NCI-H526 treated with DMSO at 0.1 percent for 48 hours (cell line): ENCODE measurements at places on chromosomes 5 and 9.

- DNase-seq = no peak
Observed at GRCh38 chr5:60448600-60448999, 251.4 kb downstream of the DEPDC1B start.

GRCh38 chr5:145936401-145937131 is at the start of gene SH3RF2:
Gene SH3RF2, plus strand, starts transcription at chr5:145936578. Its CDS starts 1,351 bp downstream, at chr5:145937929.
- no peak for DNase-seq

DNA sequence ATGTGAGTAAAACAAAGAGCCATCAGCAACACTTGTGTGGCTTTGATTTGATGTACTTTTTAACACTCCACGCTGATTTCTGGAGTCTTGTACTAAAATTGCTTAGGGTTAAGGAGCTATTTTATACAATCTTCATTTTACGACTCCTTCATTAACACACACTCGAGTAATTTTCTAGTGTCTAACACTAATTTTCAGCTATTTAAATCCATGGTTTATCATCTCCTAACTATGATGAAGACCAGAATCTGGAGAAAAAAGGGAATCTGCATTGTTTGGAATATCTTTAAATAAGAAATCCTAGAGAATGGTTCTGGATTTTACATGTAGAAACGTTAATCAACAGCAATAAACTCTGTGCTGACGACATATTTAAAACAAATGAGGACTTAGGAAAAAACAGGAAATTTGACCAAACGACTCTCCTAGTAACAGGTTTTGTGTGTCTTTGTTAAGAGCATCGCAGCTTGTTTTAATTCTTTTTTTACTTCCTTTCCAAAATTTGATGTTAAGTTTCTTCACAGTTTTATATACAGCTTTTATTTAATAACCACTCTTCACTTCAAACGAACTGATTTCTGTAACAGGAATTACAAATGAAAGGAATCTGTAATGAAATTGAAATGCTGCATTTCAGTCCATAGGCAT is 138.5 kb downstream of the AOPEP start:
- no peak for DNase-seq

DNA sequence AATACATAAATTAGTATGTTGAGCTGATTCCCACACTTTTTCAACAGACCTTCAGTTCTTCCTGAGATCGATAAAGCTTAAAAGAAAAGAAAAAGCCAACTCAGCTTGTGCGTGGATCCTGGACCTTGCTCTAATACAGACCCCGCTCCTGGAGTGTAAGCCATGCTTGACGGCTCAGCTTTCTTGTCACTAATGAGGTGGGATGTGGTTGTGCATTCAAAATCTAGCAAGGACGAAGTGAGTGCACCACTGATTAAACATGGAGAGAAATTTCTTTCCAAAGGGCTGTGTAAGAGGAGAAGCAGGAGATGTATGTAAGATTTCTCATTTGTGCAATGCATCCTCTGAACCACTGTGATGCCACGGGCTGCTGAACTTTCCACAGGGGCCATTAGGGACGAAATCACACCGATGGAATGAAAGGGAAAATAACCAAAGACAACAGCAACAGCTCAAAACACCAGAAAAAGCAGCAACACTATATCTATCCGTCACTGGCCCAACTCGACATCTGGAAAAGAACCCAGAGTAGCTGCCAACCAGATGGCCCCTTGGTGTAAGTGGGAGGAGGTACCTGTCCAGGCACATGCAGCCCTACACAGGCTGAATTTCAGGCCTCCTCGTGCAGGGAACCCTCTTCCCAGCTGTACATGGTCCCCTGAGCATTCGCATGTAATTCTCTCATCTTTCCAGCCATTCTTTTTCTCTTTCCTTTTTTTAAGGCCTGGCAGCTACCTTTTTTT is 178.9 kb downstream of the SREK1 start:
- DNase-seq = no peak

- no peak for DNase-seq
Observed at GRCh38 chr9:120482424-120483186, 97.4 kb downstream of the CDK5RAP2 start.

DNA sequence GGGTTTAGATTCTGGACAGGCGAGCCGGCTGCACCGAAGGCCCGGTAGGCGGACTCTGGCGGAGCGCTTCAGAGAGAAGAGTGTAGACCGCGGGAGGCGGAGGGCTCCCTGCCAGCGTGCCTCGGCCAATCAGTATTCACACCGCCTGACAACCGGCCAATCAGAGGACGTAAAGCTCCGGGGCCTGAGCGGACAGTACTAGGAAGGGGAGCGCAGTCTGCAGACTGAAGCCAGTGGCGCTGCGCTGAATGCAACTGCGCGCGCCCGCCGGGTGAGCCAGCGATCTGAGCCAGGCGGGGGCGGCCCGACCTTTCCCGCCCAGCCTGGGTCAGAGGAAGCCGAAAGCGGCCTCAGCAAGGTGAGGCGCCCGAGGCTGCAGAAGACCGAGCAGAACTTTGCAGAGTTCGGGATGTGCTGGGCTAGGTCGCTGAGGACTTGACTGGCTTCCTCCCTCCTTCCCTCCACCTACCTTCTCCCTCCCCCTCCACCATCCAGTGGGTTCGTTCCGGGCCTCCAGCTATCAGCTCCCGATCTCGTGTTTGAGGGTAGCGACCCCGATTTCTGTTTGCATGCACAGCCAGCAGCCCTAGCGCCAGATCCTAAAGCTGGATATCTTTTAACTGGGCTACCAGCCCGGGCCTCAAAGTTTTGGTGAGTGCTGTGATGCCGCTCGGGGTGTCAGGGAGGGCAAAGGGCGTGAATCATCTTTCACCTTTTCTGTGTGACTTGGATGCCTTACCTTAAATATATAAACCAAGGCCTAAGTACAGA is at the start of gene DMRT2:
Gene DMRT2 (plus strand): TSS at position 233 of the 771 bp plus-strand sequence. CDS start 1,257 bp downstream, outside the sequence.
- peak; percentile 90 for DNase-seq

GRCh38 chr5:132225165-132226032 is 2.3 kb downstream of the P4HA2 start:
- DNase-seq = no peak

GRCh38 chr9:130138171-130138653 is 34.0 kb upstream of the NCS1 start:
- no peak for DNase-seq

GRCh38 chr5:14016549-14016948 is 72.1 kb upstream of the DNAH5 start:
- DNase-seq = no peak

DNA sequence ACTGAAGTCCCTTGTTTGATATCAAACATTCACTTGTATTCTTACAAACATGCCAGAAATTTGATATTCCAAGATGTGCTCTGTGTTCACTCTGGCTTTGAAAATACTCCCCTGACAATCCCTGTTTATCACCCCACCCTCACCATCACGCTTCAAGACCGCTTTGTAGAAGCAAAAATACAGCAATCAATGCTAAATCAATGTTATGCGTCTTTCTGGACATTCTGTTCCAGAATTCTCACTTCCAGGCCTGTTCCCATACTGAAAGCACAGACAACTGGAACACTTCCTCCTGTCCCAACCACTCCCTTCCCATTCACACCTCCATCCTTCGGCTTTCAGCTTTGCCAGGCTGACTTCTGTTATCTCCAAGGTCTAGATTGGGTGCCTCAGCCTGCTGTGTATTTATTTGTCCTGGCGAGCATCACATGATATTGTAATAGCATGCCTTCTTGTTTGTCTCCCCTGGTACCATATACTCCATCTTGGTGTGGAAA is 72.8 kb downstream of the SNCAIP start:
- DNase-seq = no peak

- no peak for DNase-seq
Observed at GRCh38 chr5:170357955-170358444, 31.2 kb downstream of the KCNMB1 start.

- no peak for DNase-seq
Observed at GRCh38 chr9:132498531-132499210, 83.7 kb upstream of the BARHL1 start.

- DNase-seq = no peak
Observed at GRCh38 chr9:78544230-78544629, 247.3 kb downstream of the PSAT1 start.

DNA sequence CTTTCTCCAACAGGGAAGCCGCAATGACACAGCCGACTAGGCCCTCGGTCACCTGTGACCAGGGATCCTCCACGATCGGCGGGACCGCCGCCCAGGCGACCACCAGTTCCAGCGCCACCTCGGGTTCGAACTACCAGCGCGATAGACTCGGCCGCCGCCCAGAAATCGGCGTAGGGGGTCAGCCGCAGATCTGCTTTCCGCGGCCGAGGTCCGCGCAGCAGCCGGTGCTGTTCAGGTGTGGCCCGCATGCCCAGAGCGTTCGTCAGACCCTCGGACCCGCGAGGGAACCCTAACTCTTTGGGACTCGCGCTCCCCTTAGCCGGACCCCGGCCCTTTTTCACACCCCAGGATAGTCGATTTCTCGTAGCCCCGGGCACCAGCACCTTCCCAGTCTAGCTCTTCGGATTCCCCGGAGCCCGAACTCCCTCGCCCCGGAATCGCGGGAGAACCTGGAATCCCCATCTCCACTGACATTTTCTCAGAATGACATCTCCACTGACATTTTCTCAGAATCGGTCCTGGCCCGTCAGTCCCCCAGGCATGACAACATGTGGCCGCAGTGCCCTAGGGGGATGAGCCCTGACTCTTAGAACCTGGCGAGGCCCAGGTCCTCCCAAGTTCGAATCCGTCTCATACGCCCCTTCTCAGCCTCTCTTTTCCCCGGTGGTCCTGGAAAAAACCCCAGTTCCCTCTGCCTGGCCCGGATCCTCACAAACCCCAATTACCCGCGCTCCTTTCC is 428 bp downstream of the C5orf52 start:
- no peak for DNase-seq

DNA sequence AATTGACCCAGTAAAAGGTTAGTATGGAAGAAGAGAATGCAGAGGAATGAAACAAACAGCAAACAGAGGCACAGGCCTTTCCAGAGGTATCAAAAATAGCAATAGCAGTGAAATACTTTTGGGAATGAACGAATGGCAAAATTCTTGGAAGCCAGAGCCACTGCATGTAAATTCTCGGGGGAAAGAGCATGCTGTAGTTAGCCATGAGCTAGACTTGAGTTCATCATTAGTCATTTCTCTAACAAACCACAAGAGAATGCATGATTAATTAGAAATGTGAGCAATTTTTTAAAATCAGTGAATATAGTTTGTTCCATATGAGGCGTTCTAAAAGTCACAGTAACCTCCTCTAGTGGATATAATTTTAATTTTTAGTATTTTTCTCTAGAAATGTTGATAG is 170.3 kb upstream of the PRR16 start:
- no peak for DNase-seq

DNA sequence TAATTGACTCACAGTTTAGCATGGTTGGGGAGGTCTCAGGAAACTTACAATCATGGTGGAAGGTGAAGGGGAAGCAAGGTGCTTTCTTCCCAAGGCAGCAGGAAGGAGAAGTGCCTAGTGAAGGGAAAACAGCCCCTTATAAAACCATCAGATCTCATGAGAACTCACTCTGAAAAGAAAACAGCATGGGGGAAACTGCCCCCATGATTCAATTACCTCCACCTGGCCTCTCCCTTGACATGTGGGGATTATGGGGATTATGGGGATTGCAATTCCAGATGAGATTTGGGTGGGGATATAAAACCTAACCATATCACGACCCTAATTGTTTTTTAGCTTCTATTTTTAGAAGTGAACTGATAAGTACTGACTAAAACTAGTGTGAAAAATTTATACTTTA is 1377.5 kb upstream of the DMAC1 start:
- DNase-seq = no peak

GRCh38 chr5:180090098-180090768 is 18.7 kb upstream of the RNF130 start:
- no peak for DNase-seq

GRCh38 chr5:61768692-61769281 is 436.7 kb downstream of the ZSWIM6 start:
- peak; percentile 0 for DNase-seq

GRCh38 chr9:98602839-98603500 is 105.8 kb downstream of the GABBR2 start:
- DNase-seq = no peak

- DNase-seq = no peak
Observed at GRCh38 chr5:40556811-40557210, 122.9 kb upstream of the PTGER4 start.

DNA sequence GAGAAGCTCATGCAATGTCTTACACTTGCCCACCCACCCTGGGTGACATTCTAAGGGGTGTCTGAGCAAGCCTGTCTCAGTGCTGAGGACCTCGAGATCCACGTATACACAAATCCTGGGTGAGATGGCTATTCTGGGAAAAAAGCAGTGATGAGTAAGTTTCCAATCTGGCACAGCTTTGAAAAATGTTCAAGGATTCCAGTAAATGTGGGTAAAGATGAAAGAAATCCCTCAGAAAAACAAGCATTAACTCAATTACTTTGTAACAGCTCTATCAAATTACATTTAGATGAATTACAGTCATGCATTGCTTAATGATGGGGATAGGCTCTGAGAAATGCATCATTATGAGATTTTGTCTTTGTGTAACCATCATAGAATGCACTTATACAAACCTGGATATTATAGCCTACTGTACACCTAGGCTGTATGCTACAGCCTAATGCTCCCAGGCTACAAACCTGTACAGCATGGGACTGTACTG is 26.9 kb downstream of the GOLM1 start:
- no peak for DNase-seq

GRCh38 chr9:69093471-69094103 is 58.0 kb downstream of the FXN start:
- DNase-seq = no peak

DNA sequence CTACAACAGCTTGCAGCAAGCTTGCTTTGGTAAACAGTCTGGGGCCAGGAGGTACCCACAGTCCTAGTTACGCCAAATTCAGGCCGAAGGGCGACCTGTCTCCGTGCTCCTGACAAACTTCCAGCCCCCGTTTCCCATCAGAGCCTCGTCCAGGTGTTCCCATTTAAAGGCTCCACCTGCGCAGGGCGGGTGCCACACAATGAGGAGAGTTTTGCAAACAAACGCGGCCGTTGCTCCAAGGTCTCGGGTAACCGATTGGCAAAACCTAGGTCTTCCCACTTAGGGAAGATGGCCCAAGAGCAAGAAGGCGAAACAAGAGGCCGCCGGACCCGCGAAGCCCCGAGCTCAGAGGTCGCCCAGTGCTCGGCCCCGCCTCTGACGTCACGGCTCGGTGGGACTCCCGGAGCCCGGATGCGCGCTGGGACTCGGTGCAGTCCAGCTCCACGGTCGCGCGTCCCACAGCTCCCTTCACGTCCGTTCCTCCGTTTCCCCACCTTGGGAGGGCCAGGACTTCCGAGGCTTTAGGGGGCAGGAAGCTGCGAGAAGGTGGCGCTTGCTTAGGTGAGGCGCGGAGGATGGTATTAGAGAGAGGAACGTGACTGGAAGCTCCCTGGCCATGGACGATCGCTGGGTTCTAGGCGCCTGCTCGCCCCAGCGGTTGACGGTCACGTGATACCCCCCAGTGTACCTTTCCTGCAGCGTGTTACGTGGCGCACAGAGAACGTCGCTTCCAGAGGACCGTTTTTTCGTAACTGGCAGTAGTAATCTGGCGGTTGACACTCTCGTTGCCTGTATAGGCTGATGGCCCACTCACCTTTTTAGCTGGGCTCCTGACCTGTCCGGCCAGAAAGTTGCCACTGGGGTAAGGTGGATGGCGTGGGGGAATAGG is 41.8 kb upstream of the KDM4C start:
- no peak for DNase-seq

- DNase-seq = no peak
Observed at GRCh38 chr9:27168496-27168895, 59.5 kb downstream of the TEK start.

- no peak for DNase-seq
Observed at GRCh38 chr5:35924950-35925722, 13.3 kb downstream of the CAPSL start.

- DNase-seq = no peak
Observed at GRCh38 chr9:25310961-25311360, 367.3 kb downstream of the TUSC1 start.

- no peak for DNase-seq
Observed at GRCh38 chr5:154214371-154215106, 24.0 kb downstream of the GALNT10 start.
